ENCODE measurements at places on chromosomes 3 and 15.

- DNase-seq, result peak; percentile 55
These were observed 43.1 kb downstream of the MTHFS start for GRCh38 chr15:79853492-79854328.

GRCh38 chr3:195597229-195597628 is 13.5 kb upstream of the APOD start:
- DNase-seq, result no peak

DNA sequence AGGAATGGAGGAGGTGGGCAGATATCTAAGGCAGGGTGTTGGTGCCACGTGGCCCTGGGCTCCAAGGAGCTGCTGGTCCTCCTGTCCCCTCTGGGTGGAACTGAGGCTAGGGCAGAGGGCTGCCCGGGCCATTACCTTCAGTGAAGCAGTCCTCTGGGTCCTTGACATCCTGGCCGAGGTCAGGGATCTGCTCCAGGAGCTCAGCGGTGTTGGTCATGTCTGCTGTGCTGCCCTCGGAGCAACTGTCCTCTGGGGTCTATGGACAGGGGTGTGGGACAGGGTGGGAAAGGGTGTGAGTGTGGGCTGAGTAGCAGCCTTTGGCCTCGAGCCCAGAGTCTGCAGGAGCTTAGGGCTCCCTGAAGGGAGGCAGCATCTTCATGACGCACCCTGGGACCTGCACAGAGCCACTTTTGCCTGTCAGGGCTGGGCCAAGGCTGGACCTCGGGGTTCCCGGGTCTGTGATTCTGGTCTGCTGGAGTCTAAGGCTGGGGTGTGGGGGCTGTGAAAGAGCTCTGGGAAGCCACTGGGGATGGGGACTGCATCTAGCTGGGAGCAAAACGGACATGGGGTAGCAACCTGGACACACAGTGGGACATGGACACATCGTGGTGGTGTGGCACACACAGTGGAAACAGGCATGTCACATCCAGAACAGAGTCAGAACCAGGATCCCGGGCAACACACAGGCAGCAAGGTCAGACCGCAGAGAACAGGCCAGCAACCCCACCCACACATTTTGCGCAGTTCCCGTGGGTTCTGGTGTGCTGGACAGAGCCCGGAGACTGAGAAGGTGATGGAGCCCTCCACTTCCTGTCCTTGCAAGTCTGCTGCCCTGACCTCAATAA is 72.7 kb downstream of the SCN5A start:
- DNase-seq, result no peak

GRCh38 chr15:78933823-78934654 is 10.8 kb downstream of the CTSH start:
- DNase-seq, result no peak

DNA sequence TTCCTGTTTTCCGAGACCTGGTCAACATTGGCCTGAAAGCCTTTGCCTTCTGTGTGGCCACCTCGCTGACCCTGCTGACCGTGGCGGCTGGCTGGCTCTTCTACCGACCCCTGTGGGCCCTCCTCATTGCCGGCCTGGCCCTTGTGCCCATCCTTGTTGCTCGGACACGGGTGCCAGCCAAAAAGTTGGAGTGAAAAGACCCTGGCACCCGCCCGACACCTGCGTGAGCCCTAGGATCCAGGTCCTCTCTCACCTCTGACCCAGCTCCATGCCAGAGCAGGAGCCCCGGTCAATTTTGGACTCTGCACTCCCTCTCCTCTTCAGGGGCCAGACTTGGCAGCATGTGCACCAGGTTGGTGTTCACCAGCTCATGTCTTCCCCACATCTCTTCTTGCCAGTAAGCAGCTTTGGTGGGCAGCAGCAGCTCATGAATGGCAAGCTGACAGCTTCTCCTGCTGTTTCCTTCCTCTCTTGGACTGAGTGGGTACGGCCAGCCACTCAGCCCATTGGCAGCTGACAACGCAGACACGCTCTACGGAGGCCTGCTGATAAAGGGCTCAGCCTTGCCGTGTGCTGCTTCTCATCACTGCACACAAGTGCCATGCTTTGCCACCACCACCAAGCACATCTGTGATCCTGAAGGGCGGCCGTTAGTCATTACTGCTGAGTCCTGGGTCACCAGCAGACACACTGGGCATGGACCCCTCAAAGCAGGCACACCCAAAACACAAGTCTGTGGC is 16.9 kb downstream of the TMEM43 start:
- DNase-seq, result no peak

GRCh38 chr3:76509179-76509830 is 530.6 kb upstream of the ROBO2 start:
- DNase-seq, result no peak

DNA sequence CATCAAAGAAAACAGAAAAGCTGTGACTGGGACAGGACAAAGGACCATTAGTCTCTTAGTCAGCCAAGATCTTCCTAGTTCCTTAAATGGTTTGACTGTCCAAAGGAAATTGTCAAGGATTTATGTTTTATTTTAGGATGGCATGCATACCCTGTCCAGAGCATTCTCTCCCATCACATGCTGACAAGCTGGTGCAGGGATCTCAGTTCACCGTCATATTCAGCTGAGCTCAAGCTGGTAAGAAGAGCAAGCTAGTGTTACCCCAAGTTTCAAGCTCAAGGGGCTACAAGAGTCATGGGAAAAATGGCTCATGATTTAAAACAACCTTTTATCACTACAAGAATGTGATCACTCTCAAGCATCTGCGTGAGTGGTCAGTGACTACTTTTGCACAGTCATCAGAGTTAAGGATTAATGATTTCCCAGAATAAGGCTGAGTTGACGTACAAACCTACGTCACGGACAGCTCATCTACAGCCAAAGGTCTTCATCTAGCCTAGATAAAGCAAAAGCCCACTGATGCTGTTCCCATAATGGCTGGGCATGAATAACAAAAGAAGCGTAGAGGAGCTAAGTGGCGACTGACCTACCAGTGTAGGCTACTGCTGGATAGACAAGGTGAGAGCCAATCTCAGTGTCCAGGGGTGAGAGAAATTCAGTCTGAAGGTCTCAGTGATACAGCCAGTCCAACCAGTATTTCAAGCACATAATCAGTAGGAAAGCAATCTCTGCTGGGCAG is 157.5 kb downstream of the GABRB3 start:
- no peak for DNase-seq

- DNase-seq, result no peak
These were observed 102.8 kb downstream of the TBC1D2B start for GRCh38 chr15:77974416-77975331.

DNA sequence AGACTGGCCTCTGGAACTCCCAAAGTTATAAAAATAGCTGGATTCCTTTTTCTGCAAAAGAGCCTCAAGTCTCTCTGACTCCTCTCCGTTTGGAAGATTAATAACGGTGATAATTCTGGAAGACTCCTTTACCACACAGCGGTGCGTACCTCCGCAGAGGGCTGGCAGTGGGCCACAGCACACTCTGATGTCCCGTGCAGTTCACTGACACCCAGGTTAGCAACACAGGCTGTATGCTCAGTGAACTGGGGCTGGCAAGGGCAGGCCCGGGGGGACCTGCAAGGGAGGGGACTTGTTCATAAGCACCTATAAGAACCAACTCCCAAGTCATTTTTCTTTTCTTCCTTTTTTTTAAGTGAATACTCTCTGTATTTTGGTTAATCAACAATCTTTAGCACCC is 120.3 kb upstream of the TJP1 start:
- no peak for DNase-seq

- no peak for DNase-seq
These were observed 69.9 kb downstream of the SEC22A start for GRCh38 chr3:123271466-123272159.

DNA sequence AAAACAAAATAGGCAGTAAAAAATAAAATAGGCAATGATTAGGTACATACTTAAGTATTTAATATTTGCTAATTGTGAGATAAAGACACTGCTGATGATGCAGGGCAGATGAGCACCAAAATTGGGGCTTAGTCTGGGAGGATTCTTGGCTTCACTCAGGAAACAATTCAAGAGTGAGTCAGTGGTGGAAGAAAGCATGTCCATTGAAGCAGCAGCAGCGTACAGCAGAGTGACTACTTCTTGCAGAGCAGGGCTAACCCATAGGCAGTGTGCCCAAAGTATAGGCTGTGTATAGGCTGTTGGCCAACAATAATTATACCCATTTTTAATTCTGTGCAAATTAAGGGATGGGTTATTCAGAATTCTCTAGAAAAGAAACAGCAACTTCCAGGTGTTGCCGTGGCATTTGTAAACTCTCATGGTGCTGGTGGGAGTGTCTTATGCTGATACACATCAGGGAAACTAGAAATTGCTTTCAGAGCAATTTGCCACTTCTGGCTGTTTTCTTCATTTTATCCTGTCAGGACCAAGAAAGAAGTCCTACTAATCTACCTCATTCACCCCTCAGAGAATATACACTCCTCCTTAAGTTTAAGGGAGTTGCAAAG is 317.3 kb upstream of the NAALADL2 start:
- no peak for DNase-seq

DNA sequence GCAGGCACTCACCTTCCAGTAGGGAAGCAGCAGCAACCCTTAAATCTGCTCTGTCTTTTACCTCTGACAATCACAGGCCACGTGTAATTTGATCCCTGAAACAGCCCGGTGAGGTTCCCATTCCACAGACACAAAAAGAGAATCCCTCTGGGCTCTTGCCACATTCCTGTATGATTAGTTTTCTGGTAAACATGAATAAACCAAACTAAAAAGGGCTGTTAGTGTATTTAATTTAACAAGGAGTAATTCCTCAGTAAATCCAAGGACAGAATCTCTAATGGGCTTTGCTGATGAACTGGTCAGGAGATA is 186.9 kb downstream of the FAM43A start:
- DNase-seq, result no peak

GRCh38 chr3:148309390-148310035 is 388.2 kb upstream of the AGTR1 start:
- DNase-seq, result no peak

DNA sequence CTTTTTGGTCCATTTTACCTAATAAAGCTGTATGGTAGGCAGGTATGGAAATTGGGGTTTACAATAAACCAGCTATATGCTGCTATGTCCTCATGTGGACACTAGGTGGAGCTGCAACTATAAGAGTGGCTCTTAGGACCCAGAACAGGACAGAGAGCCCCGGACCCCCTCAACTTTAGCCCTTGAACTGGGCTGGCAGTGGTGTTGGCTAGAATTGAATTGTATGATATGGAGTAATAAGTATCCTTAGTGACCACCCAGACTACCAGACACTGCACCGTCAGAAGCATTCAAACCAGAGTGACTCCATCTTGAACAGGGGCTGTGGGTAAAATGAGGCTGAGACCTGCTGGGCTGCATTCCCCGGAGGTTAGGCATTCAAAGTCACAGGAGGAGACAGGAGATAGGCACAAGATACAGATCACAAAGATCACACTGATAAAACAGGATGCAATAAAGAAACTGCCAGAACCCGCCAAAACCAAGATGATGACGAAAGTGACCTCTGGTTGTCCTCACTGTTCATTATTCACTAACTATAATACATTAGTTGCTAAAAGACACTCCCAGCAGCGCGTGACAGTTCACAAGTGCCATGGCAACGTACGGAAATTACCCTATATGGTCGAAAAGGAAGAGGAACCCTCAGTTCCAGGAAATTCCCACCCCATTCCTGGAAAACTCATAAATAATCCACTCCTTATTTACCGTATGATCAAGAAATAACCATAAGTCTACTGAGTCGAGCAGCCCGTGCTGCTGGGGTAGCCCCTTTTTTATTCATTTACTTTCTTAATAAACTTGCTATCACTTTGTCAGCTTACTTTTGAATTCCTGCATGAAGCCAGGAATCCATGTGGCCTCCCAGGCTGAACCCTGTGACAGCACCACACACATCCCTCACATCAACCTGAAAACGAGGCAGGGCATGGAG is 68.7 kb upstream of the BLM start:
- DNase-seq, result peak; percentile 62
